ENCODE measurements at places on chromosomes 5 and 9. TPM values are rescaled to one million over a fixed set of nuclear protein-coding genes. Genes with fewer than 3 reads are reported as not detected.

GRCh38 chr5:88262116-88262515 lies 6.5 kb downstream of the TMEM161B start:
- DNase-seq = no peak

DNA sequence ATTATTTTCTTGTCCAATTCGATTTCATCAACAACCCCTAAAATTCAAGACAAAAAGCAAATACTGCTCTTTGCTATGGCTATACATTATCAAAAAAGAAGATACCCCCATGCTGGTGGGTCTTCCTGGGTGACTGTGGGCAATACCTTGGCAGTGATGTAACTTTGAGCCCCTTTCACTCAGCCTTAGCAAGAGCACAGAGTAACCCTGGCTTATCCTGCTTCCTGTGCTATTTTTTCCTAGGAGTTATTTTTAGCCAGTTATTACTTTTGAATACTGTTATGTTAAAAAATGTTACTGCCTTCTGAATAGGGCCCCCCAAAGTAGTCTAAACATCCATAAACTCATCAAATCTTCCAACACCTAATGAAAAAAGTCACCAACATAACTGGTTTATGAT lies 145.6 kb upstream of the TSLP start:
- DNase-seq = no peak

GRCh38 chr5:146883511-146883910 lies 5.0 kb upstream of the PPP2R2B start:
- DNase-seq = peak; percentile 61

Gene NUTM2F
- total RNA-seq = not detected

Gene BARHL1
- not detected for total RNA-seq

DNA sequence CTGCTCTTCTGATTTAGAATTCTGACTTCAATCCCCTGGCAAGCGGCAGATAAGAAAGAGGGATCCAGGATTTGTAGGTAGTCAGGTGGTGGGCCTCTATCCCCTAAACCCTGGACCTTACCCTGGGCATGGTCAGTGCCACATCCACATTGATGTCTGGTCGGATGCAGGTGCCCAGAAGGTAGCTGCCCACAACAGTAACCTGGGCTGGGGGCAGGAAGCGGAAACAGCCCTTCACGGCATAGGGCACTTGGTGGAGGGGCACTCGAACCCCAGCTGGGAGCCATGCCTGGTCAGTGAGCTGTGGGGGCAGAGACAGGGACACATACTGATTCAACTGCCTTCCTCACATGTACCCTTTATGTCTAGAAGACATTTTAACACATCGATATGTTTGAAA lies 3.8 kb downstream of the NOL6 start:
- DNase-seq = no peak

GRCh38 chr9:137157618-137158415 lies 12.0 kb downstream of the LRRC26 start:
- DNase-seq = no peak

Gene LRRC19
- not detected for total RNA-seq

DNA sequence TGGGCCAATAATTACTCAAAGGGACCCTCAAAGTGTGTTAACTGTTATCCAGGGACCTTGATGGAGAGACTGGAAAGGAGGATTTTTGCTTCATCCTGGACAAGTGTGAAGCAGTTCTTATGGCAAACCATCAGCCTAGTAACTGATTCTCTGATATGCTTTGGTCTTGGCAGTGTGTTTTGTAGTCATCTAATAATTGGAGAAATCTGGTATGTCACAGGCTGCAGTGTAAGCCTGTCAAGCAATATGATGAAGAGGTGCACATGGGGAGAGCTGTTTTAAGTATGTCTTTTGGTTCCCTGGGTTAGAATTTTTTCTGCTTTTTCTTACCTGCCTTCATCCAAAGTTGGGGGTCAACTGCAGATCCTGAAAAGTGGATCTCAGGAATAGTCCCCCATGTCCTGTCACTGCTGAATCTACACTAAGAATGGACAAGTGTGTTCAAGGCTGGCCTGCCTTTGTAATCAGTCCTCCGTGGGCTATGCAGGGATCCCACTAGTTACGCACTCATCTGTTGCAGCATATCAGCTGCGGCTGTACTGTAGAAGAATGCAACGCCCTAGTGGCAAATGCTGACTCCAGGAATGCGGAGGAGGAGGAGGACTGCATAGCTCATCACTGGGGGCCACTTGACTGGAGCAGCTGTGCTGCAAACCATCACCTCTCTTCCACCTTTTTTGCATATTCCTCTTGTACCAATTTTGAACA lies 1.9 kb downstream of the SPTAN1 start:
- peak; percentile 75 for DNase-seq

GRCh38 chr5:73821003-73821402 lies 195.0 kb downstream of the ARHGEF28 start:
- DNase-seq = no peak

Gene CNTFR
- not detected for total RNA-seq

Gene CLPTM1L
- total RNA-seq = 116 TPM

DNA sequence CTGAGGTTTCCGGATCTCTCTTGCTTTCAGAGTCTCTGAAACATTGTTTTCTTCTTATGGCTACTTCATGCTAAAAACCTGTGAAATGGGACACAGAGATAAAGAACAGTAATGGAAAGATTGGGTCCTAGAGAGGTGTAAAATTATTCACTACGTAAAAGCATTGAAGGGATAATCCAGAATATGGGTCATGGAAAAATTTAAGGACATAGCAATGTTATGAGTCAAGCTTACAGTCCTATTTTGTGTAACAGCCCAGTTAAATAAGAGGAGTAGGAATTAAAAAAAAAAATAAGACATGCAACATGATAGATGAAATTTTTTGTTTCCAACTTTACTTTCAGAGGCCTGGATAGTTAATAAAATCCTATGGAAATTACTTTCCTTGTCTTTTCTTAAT lies 61.9 kb upstream of the ELL2 start:
- DNase-seq = no peak

- DNase-seq = no peak
These were observed 239.2 kb downstream of the PIK3R1 start for GRCh38 chr5:68454766-68455165.

Gene PCAT7
- total RNA-seq = not detected

- DNase-seq = peak; percentile 81
These were observed 43.3 kb upstream of the ZNF622 start for GRCh38 chr5:16508730-16509531.

- no peak for DNase-seq
These were observed 31.4 kb downstream of the ACTBL2 start for GRCh38 chr5:57450991-57451876.

DNA sequence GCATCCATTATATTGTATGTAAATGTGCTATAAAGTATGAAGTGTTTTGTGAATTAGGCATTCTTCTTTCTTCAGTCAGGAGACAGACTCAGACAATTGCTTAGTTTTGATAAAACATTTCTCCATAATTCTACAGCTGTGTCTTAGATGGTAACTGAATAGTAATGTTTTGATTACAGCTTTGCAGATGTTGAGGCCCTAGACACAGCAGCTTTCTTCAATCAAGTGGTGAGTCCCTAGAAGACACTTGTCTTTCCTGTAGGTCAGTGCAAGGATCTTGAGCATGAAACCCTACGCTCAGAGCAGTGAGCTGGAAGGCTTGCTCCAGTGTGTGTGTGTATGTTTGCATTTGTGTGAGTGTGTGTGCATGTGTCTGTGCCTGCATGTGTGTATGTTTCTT lies 46.8 kb upstream of the CD180 start:
- DNase-seq = no peak

DNA sequence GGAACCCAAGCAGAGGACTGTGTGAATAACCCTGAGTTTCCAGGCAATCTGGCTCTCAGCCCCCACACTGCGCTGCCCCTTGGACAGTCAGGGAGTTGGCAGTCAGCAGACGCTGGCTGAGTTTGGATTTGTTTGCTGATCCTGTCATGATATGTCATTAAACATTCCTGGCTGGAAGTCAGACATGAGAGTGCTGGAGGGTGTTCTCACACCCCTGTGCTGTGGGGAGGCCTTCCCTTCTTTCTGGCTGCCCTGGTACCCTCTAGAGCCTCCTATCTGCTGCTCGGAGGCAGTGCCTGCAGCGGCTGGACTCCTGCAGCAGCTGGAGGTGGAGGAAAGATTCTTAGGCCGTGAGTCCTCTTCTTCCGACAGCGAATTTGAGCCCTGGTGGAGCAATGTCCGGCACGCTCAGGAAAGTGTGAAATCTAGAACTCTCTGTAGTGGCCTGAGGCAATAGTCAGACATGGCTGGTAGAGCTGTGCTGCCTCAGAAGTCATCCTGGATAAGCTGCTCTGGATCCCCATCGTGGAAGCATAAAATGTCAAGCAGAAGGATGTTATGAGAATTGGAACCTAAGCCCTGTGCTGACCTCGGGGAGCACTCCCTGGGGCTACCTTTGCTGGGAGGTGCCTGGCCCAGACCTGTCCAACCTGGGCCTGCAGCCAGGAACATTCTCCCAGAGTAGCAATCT lies 72.0 kb downstream of the PDE8B start:
- DNase-seq = peak; percentile 84

DNA sequence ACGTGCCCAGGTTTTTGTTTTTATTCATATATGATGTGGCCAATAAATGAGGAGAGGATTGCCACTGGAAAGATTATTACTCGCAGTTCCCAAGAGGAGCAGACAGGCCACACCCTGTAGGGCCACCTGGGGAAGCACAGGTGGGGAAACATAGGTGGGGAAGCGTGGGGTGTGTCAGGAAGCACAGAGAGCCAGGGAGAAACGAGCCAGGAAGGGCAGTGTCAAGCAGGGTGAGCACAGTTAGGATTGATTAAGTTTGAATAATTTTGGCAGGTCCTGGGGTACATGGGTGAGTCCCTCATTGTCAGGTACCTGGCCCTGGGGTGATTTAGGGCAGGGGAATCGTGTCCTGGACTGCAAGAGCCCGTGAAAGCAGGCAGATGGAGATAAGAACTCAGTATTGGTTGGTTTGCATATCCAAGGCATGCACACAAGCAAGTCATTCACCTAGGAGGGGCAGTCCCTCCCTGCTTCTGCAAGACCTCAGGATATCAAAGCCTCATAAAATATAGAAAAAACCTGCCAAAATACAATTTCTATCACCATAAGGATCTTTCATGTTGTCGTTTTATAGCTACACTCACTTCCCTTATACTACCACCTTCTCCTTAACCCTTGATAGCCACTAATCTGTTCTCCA lies 22.4 kb downstream of the MVB12B start:
- no peak for DNase-seq

GRCh38 chr9:115882911-115883310 lies 270.7 kb upstream of the PAPPA start:
- DNase-seq = no peak

GRCh38 chr9:90847971-90848370 lies 46.4 kb downstream of the SYK start:
- DNase-seq = no peak

GRCh38 chr9:116547729-116548426 lies 139.2 kb upstream of the TRIM32 start:
- peak; percentile 57 for DNase-seq

DNA sequence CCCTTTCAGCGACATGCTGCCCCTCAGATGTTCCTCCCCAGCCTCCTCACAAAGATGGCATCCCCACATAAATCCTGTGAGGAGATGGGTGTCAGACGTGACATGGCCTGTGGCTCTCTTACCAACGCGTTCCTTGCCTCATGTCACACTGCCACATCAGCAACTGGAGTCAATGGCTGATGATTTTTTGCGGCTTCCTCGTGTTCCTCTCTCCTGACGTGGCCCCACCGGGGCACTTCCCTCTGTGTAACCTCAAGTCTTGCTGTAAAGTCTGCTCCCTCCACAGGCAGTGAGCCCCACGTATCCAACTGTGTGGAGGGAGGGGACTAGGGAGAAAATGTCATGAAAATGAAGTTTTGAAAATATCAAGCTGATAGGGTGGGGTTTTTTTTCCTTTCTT lies 53.2 kb upstream of the SHISAL2B start:
- DNase-seq = no peak

GRCh38 chr5:45622365-45622764 lies 73.8 kb downstream of the HCN1 start:
- DNase-seq = no peak

- no peak for DNase-seq
These were observed 174.2 kb upstream of the PUM3 start for GRCh38 chr9:3018071-3018470.

GRCh38 chr5:154753792-154754191 lies 1.4 kb upstream of the LARP1 start:
- peak; percentile 84 for DNase-seq

DNA sequence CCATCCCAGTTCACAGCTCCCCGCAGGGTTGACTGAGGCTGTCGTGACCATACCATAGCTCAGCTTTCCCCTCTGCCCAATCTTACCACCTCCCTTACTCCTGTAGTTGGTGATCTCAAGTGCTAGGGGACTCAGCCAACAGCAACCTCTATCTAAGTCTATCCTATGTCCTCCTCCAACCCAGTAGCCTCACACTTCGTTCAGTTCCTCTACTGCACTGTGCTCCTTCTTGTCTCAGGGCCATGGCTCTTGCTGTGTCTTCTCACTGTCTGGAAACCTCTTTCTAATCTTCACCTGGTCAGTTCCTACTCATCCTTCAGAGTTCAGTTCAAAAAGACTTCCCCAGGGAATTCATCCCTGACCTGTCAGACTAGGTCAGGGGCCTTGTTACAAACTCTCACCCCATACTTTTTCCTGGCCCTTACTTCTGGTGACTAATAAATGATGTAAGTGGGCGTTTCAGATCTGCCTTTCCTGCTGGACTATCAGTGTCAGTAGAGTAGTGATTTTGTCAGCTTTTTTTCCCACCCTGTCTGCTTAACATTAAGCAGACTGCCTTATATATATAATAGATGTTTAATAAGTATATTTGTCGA lies 53.6 kb upstream of the NR3C1 start:
- DNase-seq = peak; percentile 70

DNA sequence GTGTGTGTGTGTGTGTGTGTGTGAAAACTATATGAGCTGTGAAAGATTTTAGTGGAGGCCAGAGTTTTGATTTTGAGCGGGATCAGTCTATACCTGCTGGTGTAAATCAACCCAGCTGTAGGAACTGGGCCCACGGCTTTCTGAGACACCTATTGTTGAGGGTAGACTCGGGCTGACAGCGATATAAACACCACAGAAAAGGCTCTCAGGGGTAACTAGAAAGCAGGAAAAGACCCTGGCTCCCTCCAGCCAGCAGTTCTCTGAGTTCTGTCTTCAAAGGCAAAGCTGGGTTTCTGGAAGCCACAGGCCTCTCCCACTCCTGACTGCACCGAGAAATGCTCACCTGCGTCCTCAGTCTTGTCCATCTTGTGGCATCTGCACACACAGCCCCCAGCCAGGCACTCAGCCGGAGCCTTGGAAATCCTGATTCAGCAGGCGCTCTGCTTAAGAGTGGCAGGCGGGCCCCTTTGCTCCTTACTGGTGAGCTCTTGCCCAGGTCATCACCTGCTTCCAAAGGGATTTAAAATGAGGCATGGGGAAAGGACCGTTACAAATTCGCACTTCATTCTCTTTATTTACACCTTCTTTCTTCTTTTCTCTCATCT lies 223.3 kb downstream of the NDUFS4 start:
- no peak for DNase-seq

- DNase-seq = no peak
These were observed 6.3 kb downstream of the SLC12A7 start for GRCh38 chr5:1105350-1106265.

Gene SLC1A3
- total RNA-seq = 9.6 TPM

DNA sequence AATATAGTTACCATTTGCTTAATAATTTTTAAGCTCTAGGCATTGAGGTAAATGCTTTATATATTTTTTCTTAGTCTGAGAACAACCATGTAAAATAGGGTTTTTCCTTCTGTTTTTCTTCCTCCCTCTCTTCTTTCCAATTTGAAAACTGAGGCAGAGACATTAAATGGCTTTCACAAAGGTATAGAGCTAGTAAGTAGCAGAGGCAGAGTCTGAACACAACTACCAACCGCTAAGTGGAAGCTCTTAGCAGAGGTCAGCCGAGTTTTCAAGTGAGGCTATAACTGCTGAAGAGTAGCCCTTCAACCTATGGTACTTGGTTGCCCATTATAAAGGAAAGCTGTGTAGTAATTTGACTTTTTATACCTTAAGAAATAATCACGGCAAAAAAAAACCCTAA lies 187.1 kb downstream of the MEF2C start:
- no peak for DNase-seq

All from MCF 10A (cell line).